ENCODE measurements at places on chromosomes 4 and X. TPM values are rescaled to one million over a fixed set of nuclear protein-coding genes. Genes with fewer than 3 reads are reported as not detected.
A peak's percentile ranks its signal among the peaks of the same experiment; 100 is the strongest.

GRCh38 chrX:74422576-74423288 lies 1.4 kb downstream of the SLC16A2 start:
- no peak for DNase-seq

TLR2 gene
- total RNA-seq: 7.8 TPM

DNA sequence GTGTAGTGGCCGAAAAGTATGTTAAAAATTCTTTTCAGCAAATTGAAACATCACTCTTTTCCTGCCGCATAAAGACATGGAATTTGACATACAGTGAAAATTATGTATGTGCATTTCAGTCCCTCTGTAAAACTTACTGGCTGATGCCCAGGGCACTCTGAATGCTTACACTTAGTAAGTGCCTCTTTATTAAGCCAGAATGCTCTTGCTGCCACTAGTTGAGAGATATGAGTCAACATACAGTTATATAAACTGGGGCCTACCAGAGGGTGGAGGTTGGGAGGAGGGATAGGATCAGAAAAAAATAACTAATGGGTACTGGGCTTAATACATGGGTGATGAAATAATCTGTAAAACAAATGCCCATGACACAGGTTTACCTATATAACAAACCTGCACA lies 38.1 kb upstream of the TRPC5 start:
- DNase-seq: no peak

GYPE gene
- total RNA-seq: not detected

NPY1R gene
- 1.5 TPM for total RNA-seq

DNA sequence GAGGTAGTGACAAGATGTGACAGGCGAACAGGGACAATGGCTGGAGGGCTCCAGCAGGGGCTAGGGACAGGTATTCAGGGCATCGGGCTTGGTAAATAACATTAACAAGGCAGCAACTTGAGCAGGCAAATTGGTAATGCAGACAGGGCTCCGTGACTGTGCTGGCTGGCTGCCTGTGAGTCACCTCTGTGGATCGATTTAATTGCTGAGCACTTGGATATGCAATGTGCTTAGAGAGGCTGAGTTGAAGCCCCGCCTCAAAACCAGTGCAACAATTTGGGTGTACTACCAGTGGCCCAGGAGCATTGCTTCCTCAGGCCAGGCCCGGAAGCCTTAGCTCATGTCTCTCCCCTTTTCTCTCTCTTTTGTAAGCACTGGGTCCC lies 19.5 kb downstream of the CNGA2 start:
- no peak for DNase-seq

GRCh38 chr4:98838977-98839618 lies 89.8 kb downstream of the EIF4E start:
- DNase-seq: peak; percentile 56

DNA sequence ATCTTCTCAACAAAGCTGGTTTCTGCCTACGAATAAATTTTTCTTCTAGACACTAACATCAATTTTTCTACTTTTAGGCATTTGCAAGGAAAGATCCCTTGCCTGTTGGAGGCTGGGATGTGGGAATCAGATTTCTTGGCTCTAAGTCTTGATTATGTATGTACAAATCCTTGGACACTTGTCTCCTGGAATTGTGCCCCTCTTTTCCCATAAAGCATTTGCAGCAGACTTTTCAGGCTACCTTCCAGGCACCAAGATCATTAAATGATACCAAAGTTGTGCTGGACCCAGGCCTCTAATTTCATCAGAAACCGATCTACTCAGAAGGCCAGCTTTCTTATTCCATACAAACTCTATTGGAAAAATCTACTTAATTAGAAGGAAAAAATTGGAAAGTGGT lies 339.5 kb upstream of the DIPK2B start:
- no peak for DNase-seq

- DNase-seq: no peak
Measured at GRCh38 chr4:169741569-169741968, 16.2 kb downstream of the HPF1 start.

- no peak for DNase-seq
Measured at GRCh38 chr4:83209419-83209818, 75.2 kb downstream of the COQ2 start.

- no peak for DNase-seq
Measured at GRCh38 chr4:153365003-153365402, 20.5 kb downstream of the MND1 start.

DNA sequence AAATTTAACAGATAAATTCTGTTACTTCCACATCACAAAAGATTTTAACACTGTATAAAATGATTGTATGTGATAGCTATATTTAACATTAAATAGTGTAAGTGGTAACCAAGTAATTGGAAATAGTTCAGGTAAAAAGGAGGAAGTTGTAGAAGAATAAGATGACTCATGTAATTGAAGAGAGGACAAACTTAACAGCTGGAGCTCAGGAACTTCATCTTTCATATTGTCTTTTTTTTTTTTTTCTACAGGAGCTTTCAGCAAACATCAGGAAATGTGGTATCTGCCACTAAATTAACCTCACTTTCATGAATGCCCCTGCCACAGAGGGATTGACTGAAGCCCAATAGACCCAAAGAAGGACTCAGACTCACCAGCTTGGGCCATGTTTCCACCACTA lies 188.4 kb upstream of the VEGFC start:
- DNase-seq: no peak

- DNase-seq: no peak
Measured at GRCh38 chr4:38500433-38500832, 163.6 kb upstream of the KLF3 start.

ARR3 gene
- total RNA-seq: not detected

DNA sequence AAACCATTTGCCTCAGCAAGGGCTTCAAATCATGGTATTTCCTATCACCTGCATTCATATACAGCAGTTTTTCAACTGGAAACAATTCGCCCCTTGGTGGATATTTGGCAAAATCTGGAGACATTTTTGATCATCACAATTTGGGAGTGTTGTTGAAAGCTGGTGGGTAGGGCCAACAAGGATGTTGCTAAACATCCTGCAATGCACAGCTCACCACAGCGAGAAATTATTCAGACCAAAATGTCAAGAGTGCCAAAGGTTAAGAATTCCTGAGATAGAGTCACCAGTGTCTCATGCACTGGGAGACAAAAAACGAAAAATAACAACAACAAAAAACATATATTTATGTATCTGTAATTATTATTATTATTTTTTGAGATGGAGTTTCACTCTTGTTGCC lies 435.2 kb upstream of the CTSO start:
- no peak for DNase-seq

TMEM156 gene
- total RNA-seq: not detected

- DNase-seq: no peak
Measured at GRCh38 chrX:53695946-53696549, 9.5 kb upstream of the HUWE1 start.

DNA sequence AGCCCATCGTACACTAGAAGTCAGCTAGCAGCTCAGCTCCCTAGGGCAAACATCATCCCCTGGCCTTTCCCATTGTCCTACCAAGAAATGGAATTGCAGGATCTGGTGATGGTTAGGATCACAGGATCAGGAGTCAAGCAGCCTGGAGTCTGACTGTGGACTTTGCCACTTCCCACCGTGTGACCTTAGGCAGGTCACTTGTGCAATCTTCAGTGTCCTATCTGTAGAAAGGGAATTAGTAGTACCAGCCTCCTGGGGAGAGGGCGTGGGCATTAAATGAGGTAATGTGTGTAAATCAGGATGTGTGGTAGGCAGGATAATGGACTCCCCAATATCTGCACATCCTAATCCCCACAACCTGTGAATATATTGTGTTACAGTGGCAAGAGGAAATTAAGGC lies 38.6 kb upstream of the APLN start:
- no peak for DNase-seq

DNA sequence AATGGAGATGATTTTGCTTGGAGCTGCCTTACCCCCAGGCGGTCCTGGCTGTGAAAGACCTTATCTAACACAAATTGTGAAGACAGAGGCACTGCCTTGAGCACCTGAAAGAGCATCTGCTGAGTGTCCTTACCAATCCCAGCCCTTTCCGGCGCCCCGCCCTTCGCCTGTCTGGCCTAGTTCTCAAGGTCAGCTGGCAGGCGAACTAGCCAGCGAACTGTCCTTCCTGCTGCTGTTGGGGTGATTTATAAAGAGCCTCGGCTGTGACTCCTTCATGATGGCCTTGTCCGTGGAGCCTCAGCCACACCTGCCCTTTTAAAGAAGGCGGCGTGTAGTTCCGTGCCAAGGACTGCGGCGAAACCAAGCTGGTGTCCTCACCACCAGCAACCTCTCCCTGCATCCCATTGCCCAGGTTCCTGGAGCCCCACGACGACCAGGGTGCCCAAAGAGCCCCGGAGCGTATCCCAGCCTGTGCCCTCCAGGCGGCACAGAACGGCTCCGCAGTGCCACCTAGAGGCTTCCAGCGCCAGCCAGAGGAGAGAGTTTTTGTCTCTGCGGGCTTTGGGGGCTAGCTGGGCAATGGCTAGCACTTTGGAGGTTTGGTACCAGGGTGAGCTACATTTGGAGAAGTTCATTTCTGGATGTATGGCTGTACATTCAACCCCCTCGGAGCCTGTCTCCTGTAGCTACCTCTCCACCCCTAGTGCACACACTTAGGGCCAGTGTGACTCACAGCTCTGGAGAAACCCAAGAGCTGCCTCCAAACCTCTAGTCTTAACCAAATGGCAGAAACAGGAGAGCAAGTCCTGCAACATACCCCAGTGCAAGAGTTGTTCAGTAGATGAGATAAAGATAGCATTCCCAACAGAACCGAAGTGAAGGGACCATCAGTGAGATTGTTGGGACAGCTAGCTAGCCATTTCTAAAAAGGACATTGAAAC lies 36.8 kb upstream of the VMA21 start:
- no peak for DNase-seq

DNA sequence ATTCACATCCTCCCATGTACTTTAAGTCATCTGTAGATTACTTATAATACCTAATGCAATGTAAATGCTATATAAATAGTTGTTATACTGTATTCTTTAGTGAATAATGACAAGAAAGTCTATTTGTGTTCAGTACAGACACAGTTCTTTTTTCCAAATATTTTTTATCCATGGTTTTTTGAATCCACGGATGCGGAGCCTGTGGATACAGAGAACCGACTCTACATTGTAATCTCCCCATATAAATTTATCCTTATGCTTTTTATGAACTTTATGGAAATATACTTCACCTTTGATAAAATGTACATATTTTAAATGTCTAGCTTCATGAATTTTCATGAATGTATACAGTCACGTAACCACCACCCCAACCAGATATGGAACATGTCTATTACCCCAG lies 88.2 kb downstream of the DOCK11 start:
- no peak for DNase-seq

DNA sequence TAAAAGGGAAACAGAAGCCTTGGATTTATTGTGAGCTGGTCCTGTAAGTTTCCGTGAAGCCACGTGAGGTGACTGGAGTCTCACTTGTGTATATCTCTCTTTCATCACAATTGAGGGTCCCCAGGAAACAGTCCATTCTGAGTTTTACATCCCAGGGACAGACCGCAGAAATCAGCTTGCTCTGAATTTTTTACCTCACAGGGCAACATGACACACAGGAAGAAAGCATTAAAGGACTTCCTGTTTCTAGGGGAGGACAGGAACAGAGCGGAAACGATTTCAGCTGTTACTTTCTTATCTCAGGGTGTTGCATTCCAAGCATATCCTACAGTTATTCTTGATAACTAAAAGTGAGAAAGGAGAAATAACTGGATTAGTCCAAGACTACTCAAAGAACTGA lies 553.5 kb downstream of the TRAM1L1 start:
- no peak for DNase-seq

GRCh38 chrX:154305541-154306205 lies 10.1 kb downstream of the TKTL1 start:
- DNase-seq: no peak

DNA sequence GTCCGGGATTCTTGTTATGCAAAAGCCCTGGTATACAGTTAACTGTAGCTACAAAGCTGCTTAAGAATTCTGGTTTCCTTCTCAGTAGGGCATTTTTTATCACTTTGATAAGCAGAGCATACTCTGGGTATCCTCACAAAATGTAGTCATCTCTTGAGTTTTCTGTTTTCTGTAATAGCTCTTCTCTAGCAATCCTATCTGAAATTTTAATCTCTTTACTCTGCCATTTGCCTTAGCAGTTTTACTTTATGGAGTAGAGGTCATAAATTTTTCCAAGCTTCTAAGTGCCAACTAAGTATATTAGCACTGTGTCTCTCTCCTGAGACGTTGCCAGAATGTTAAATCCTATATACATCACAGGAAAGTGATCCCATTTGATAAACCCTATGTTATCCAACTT lies 28.0 kb upstream of the BANK1 start:
- no peak for DNase-seq

NMU gene
- not detected for total RNA-seq

DNA sequence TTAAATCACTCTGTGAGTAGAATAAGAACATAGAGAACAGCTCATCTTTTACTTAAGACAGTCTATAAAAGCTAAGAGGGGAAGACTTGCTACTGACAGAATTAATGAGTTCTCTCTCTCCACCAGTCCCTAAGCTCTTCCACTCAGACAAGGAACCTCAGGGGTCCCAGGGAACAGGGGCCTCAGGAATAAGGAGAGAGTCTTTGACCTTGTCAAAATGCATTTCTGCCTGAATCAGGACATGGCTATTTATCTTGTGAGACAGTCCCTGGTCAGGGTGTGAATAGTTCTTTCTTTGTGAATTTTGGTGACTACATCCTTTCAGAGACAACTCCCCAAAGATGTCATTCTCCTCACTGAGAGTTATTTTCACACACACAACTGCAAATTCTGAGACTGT lies 218.7 kb upstream of the HS3ST1 start:
- no peak for DNase-seq

All from Caco-2 (cell line).